ENCODE measurements at places on chromosomes 7 and 10.

GRCh38 chr7:11281953-11282352 is 308.3 kb downstream of the PHF14 start:
- DNase-seq: no peak

GRCh38 chr7:101315336-101315735 is 6.3 kb downstream of the IFT22 start:
- peak; percentile 50 for DNase-seq

- DNase-seq: no peak
These were observed 136.8 kb downstream of the DGKB start for GRCh38 chr7:14765731-14766130.

DNA sequence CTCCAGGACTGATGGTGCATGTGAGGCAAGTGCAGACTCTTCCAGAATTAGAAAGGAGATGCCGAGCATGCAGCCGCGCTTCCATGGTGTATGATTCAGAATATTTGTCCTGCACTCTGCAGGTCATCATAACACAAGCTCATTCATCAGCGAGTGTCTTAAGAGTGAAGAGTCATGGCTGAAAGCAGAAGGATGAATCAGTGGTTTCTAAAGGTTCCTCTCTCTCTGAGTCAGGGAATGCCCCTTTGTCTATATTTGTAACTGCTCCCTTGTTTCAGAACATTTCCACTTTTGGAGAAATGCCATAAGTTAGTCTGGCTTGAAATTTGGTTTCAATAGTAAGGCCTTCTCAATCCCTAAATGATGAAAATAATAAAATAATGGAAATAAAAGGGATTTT is 52.3 kb downstream of the HECW1 start:
- no peak for DNase-seq

DNA sequence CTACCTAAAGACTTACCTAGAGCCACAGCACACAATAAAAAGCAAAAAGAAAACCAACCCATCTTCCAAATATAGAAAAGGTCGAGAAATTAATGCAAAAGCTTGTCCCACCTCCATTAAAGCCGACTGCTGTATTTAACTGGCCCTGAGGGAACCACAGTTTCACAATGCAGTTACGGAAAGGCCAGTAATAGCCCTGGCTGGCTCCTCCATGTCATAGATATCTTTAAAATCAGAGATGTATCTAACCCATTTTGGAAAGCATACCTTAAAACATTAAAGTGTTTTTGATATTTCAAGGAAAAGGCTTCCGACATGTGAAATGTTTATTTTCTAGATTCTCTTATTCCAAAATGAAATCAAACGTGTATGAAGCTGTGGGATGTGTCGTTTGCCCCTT is 23.0 kb downstream of the HDAC9 start:
- no peak for DNase-seq

GRCh38 chr10:132765435-132765834 is 20.5 kb downstream of the NKX6-2 start:
- DNase-seq: no peak

- DNase-seq: peak; percentile 48
These were observed 198.3 kb downstream of the BAMBI start for GRCh38 chr10:28875549-28876081.

DNA sequence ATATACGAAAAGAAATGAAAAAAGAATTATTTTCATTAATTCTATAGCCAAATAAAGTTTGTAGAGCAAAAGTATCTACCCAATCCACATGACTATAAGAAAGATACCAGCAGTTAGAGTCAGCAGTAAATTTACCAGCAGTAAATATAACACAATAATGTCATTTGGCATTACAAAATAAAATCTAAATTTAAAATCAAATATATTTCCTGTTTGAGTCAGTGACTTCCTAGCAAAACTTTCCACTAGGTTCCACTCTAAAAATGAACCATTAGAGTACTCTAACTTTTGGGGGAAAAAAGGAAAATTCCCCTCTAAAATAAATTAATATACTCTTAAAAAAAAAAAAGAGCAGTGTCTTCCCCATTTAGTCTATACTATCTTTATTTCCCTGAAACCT is 144.8 kb downstream of the CPEB3 start:
- DNase-seq: no peak

GRCh38 chr7:78220754-78221153 is 422.2 kb downstream of the PHTF2 start:
- DNase-seq: no peak
